ENCODE measurements at places on chromosomes 2 and 18. TPM values are rescaled to one million over a fixed set of nuclear protein-coding genes. Genes with fewer than 3 reads are reported as not detected.

GRCh38 chr2:159773886-159774285 lies 24.1 kb downstream of the CD302 start:
- H3K4me1 ChIP-seq: no peaks in the 10 kb centered on the region
- no peaks in the 10 kb centered on the region for H3K27me3 ChIP-seq
- H3K27ac ChIP-seq: no peak overlapping the region
- H3K36me3 ChIP-seq: no peaks in the 10 kb centered on the region

DNA sequence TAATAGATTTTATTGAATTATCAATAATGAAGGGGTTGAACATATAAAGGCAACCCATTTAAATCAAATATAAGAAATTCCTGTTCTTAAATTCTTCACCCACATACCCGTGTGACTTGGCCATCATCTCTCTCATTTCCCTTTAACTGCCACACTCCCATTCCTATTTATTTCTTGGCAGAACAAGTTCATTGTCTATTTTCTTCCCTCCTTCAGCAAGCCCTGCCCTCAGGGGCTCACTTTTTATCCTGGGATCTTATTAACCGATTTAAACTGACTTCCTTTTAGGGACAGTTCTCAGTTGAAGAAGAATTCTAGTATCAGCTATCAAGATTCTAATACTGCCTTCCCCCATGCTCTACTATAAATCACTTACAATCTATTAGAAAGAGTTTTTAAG lies 123.2 kb downstream of the FTCDNL1 start:
- H3K27me3 ChIP-seq: no peaks in the 10 kb centered on the region
- H3K4me1 ChIP-seq: no peaks in the 10 kb centered on the region
- H3K4me3 ChIP-seq: no peak overlapping the region
- H3K36me3 ChIP-seq: no peaks in the 10 kb centered on the region

GRCh38 chr18:79401494-79402208 lies 5.9 kb downstream of the NFATC1 start:
- H3K36me3 ChIP-seq: no peaks in the 10 kb centered on the region
- H3K4me1 ChIP-seq: no peaks in the 10 kb centered on the region
- no peak for DNase-seq
- H3K27ac ChIP-seq: peak overlapping the region; percentile 63

DNA sequence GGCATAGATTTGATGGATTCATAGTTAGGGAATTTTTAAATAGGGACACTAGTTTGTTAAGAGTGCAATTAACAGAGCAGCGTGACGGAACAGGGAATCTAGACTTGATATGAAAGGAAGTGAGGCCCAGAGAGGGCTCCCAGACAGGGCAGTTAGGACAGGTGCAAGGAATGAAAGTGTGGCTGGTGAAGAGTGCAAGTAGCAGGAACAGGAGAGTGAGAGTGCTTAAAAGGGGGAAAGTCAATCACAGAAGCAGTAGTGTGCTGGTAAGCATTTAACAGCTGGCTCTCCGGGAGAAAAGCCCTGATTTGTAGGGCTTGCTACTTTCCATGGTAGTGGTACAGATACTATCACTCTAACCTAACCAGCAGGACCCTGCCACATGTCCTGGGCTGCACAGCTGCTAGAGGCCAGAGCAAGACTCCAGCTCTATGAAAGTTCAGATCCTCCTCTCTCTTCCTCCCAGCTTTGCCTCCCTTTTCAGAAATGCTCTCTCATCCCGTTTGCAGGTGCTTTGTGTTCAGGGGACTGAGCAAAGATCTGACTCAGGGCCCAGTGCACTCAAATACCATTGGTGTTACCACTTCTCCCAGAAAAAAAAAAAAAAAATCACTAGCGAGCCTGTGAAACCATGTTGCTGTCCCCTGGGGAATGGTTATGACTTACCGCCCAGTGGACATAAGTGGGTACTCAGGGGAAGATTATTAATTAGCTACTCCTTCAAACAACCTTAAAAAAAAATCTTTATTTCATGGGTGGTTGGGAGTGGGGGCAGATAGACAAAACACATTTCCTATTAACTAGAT lies 18.1 kb upstream of the GCFC2 start:
- H3K27ac ChIP-seq: no peak overlapping the region
- H3K27me3 ChIP-seq: no peaks in the 10 kb centered on the region
- no peak overlapping the region for H3K4me3 ChIP-seq
- no peaks in the 10 kb centered on the region for H3K36me3 ChIP-seq

The TMEM37 gene
- total RNA-seq: 24.3 TPM

The COLEC12 gene
- 1.9 TPM for total RNA-seq

GRCh38 chr18:5601188-5601624 lies 57.4 kb upstream of the EPB41L3 start:
- no peaks in the 10 kb centered on the region for H3K27me3 ChIP-seq
- H3K27ac ChIP-seq: no peak overlapping the region
- no peaks in the 10 kb centered on the region for H3K36me3 ChIP-seq
- H3K4me3 ChIP-seq: no peak overlapping the region

GRCh38 chr2:160075171-160075570 lies 12.8 kb upstream of the PLA2R1 start:
- peak overlapping the region; percentile 32 for H3K27ac ChIP-seq
- H3K27me3 ChIP-seq: no peaks in the 10 kb centered on the region
- H3K36me3 ChIP-seq: no peaks in the 10 kb centered on the region
- peak; percentile 31 for DNase-seq

The HAAO gene
- 17.8 TPM for total RNA-seq

GRCh38 chr2:232951891-232952290 lies 61.2 kb downstream of the NGEF start:
- H3K4me3 ChIP-seq: no peak overlapping the region
- H3K36me3 ChIP-seq: no peaks in the 10 kb centered on the region
- H3K27me3 ChIP-seq: no peaks in the 10 kb centered on the region
- H3K27ac ChIP-seq: no peak overlapping the region
- H3K4me1 ChIP-seq: no peaks in the 10 kb centered on the region

DNA sequence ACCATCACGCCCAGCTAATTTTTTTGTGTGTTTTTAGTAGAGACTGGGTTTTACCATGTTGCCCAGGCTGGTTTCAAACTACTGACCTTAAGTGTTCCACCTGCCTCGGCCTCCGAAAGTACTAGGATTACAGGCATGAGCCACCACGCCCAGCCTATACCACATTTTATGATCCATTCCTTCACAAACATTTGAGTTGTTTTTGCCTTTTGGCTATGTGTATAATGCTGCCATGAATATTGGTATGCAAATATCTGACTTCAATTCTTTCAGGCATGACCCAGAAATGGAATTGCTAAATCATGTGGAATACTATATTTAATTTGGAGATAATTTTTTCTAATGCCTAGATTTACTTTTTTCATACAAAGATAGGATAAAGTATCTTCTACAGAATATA lies 68.6 kb downstream of the TTC27 start:
- no peaks in the 10 kb centered on the region for H3K36me3 ChIP-seq
- H3K4me1 ChIP-seq: no peaks in the 10 kb centered on the region
- H3K27me3 ChIP-seq: no peaks in the 10 kb centered on the region
- DNase-seq: no peak

GRCh38 chr18:32173654-32174053 lies 16.2 kb upstream of the MEP1B start:
- no peaks in the 10 kb centered on the region for H3K36me3 ChIP-seq
- no peak for DNase-seq
- no peaks in the 10 kb centered on the region for H3K4me1 ChIP-seq
- no peak overlapping the region for H3K4me3 ChIP-seq
- H3K27me3 ChIP-seq: no peaks in the 10 kb centered on the region

The RAB6C gene
- total RNA-seq: 0.08 TPM

DNA sequence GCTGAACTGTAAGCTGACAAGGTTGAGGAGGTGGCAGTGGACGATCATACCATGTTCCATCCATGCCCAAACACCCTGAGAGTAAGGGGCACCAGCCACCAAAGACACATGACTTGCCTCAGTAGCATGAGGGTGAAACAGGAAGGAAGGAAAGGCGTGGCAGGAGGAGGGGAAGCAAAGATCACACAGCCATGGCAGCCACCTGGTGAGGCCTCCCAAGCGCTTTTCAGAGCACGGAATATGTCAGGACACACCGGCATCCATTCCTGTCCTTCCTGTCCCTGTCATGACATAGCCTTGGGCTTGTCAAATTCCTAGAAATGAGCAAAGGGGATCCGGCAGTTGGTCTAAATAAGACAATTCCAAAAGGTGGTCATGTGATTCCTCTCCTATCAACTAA lies 118.7 kb downstream of the MYO5B start:
- H3K36me3 ChIP-seq: no peaks in the 10 kb centered on the region
- no peak overlapping the region for H3K27ac ChIP-seq
- DNase-seq: peak; percentile 28
- H3K4me1 ChIP-seq: peaks cover 5% of the 10 kb centered on the region
- H3K27me3 ChIP-seq: no peaks in the 10 kb centered on the region

Data from colonic mucosa (tissue), 4 donors.